ENCODE measurements at places on chromosomes 16 and 17.
A peak's percentile ranks its signal among the peaks of the same experiment; 100 is the strongest.

GRCh38 chr17:60472449-60472848, 50.2 kb downstream of the CHCT1 start:
- DNase-seq, result no peak

DNA sequence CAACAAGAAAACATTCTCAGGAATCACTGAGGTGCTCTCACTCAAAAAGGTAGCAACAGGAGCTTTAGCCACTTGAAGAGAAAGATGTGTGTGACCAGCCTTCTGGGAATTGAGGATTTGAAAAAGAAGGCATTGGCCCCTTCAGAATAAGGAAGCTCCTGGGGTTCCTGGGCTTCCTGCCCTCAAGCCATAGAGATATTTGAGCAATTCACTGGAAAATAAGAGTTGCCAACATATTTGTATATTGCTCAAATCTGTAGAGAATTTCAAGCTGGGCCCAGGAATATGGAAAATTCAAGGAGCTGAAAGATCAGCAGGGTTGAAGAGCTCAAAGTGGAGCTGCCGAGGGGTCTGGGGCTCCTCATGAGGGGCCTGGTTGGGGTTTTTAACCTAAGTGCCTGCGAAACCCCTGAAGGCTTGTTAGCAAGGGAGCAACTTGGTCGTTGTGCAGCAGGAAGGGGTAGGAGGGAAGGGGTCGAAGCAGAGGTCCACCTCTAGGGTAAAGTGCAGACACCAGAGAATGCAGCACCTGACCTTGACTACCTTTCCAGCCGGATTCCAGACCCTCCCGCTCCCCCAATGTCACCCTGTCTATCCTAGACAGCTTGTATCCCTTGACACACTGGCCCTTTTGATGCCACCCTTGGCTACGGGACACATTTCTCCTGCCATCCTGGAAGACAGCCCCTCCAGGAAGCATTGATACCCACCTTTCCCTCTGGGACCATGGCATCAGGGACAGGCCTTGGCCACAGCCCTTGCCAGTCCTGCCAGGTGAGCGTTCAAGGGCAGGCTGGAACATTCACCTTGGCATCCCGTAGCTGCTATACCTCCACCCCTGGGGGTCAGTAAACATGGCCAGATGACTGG, 67.6 kb upstream of the SREBF1 start:
- DNase-seq, result peak; percentile 77

DNA sequence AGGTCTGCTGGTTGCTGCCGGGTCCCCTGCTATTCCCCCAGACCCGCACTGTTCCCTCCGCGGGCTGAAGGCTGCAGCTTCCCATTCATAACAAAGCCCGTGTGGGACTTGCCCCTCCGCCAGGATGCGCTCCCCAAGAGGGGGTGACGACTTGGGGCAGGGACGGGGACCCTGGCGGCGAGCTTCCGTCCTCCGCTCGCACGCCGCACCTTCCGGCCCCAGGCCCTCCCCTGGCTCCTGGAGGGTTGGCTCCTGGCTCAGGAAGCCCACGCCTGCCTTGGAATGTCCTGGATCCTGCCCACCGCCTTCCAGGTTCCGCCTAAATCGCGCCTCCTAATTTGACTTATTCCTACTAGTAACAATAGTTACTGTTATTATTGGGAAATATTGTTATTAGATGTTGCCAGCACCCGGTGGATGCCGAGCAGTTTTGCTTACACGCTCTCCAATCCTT, 1.1 kb upstream of the TFAP4 start:
- peak; percentile 40 for DNase-seq

GRCh38 chr16:57609541-57610401, 18.7 kb upstream of the ADGRG1 start:
- no peak for DNase-seq

GRCh38 chr17:41536741-41537613, 8.9 kb upstream of the KRT19 start:
- DNase-seq, result no peak

Data from AG10803 (cell line).